ENCODE measurements at places on chromosomes 6 and 20.

DNA sequence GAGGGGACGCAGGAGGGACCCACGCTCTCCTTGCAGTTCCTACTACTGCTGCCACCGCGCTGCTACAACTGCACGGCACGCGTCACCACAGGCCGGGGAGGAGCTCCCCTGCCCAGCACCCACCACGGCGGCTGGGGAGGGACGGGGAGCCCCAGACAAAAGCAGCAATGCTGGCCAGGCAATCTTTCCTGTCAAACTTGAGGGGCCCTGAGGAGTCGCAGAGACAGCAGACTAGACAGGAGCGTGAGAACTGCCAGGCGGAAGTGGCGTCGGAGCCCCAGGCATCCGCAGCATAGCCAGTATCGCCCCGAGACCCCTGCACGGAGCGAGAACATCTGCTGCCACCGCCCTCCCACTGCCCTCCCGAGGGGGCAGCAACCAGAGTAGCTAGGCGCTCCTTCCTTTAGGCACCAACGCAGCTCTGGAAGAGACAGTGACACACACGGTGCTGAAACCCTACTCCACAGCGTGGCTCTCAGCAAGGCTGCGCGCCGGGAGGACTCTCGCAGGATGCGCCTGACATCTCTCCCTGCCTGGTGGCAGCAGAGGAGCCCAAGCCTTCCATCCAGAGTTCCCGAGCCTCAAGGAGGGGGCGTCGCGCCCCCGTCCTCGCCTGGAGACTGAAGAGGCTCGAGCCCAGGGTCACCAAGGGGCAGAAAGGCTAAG lies 2.2 kb downstream of the TAF4 start:
- DNase-seq, result no peak

GRCh38 chr6:113809826-113810225 lies 47.3 kb upstream of the MARCKS start:
- DNase-seq, result no peak

DNA sequence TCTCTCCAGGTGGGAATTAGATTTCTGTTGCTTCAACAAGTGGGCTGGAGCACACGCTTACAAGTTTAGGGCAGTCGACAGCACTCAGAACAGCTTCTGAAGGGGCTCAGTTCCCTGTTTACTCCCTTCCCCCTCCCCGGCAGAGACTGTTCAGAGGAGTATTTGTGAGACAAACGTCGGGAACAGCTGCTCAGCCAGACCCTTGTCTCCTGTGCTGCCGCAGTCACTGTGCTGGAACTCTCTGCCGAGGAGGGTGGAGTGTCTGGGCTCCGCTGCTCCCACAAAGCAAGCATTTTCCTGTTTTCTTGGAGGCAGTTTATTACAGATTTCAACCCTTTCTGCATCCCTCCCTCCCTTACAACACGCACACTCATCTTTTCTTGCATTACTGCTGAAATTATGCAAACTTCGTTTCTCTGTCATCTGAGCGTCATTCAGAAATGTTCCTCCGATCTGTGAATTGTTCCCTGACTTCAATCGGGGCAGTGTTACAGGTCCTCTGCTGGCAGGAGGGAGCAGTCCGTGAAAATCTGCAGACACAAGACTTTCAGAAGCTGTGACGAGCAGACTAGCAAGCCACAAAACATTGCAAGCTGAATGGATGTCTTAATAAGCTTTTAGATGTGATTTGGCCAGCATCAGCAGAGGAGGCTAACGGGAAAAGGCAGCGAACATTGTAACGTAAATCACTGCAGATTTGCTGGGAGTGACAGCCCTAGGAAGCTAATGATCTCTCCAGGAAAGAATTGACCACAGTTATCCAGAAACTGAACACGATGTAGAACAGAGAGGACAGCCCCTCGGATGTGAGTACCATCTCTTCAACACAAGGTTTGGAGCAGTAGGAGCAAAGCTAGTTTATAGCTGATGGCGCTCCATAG lies 76.2 kb downstream of the LYRM2 start:
- DNase-seq, result peak; percentile 80

- DNase-seq, result no peak
These were observed 125.8 kb downstream of the VEGFA start for GRCh38 chr6:43895656-43896328.

GRCh38 chr6:132798869-132799538 lies 567 bp upstream of the SLC18B1 start:
- DNase-seq, result peak; percentile 72

DNA sequence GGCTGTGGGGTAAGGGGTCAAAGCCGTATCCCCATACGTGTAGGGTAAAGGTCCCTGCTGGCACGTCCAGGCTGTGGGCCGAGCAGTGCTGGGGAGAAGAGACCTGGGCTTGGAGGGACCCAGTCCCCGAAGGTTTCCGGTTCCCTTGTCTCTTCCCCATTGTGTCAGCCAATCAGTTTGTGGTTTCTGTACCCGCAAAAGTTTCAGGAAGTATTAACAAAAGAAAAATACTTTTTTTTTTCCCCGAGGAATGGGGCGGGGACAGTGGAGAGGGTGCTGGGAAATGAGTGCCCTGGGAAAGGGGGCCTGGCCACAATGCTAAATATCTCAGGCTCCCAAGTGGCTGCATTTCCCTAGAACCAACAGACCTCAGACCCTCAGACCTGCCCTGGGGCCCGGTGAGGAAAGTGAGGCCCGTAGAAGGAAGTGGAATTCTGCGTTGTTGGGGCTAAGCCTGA lies 15.2 kb upstream of the AMD1 start:
- no peak for DNase-seq

GRCh38 chr6:54846243-54846856 lies at the start of gene FAM83B:
Gene FAM83B (plus strand): TSS chr6:54846771. CDS start chr6:54870247, 23,476 bp downstream.
- no peak for DNase-seq

DNA sequence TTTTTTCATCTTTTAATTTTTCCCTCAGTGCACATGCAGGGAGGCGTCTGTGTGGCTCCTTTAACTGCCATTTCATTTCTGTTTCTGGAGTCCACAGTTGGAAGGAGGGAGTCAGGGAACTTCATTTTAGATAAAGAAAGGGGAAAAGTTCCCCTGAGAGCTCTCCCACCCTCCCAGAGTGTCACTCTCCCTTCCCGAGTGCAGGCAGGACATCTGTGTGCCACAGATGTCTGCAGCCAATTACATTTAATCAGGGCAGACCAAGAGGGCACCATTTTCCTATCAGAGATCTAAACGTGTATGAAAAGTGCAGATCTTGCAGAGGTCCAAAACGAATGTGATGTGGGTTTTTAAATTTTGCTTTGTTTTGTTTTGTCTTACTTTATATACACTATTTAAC lies 96.6 kb downstream of the PXDC1 start:
- peak; percentile 84 for DNase-seq

DNA sequence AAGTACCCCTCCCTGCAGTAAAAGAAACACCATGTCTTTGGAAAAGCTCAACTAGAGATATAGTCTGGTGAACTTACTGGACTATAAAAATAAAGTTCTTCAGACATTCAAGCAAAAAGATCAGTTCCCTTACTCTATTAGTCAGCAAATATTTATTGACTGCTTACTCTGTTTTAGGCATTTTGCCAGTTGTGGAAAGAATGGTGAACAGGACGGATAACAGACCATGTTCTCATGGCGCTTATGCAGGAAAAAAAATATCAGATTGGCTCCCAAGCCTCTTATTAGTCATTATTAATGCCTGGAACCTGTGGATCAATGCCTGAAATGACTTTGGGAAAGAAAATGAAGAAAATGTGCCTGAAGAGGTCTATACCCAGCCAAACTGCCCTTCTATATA lies 282.2 kb upstream of the EPHA7 start:
- no peak for DNase-seq

DNA sequence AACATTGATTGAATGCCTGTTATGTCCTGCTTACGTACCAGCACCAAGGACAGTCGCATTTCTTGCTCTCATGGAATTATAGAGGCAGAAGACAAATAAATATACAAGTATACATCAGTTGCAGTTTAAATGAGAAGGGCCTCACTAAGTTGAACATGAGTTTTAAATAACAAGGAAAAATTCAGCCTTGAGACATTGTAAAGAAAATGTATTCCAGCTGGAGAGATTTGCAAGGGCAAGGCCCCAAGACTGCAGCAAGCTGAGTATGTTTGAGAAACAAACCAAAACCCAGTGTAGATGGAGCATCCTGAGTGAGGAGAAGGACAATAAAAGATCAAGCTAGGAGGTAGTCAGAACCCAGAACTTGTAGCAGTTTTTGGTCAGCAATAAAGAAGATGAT lies 123.2 kb upstream of the BMP5 start:
- DNase-seq, result no peak

DNA sequence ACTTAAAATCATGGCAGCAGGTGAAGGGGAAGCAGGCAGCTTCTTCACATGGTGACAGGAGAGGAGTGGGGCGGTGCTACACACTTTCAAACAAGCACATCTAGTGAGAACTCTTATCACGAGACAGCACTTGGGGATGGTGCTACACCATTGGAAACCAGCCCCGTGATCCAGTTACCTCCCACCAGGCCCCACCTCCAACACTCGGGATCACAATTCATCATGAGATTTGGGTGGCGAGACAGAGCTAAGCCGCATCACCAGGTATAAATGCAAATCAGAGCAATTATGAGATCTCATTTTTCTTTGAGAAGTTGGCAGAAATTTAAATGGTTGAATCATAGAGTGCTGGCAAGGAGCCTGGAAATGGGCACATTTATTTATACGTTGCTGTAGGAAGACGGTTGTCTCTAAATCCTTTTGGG lies 31.4 kb downstream of the IGF2R start:
- no peak for DNase-seq

DNA sequence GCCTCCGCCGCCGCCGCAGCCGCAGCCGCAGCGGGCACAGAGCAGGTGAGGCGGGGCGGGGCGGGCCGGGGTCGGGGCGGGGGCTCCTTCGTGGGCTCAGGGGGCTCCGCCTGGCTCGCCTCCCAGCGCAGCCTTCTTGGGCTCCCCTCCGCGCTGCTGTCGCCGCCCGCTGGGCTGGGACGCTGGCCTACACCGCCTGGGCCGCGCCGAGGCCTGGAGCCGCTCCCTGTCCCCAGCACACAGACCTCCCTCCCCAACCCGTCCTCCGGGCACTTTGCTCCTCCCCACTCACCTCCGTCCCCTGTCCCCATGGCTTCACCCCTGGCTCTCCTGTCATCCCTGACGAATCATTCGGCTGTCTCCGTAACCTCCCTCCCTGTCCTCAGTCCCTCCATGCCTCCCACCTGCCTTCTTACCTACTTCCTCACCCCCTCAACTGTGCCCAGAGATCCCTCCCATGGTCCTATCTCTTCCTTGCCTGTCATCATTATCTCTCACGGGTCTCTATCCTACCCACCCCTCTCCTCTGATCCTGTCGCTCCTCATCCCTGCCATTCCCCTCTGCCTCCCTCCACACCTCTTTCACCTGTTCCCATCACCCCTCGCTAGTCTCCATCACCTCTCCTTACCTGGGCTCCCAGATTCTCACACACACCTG lies 512 bp downstream of the TTBK1 start:
- no peak for DNase-seq

- no peak for DNase-seq
These were observed 7.9 kb upstream of the GPRC6A start for GRCh38 chr6:116836606-116837342.

- peak; percentile 5 for DNase-seq
These were observed 2.4 kb upstream of the GPX5 start for GRCh38 chr6:28523241-28523622.

DNA sequence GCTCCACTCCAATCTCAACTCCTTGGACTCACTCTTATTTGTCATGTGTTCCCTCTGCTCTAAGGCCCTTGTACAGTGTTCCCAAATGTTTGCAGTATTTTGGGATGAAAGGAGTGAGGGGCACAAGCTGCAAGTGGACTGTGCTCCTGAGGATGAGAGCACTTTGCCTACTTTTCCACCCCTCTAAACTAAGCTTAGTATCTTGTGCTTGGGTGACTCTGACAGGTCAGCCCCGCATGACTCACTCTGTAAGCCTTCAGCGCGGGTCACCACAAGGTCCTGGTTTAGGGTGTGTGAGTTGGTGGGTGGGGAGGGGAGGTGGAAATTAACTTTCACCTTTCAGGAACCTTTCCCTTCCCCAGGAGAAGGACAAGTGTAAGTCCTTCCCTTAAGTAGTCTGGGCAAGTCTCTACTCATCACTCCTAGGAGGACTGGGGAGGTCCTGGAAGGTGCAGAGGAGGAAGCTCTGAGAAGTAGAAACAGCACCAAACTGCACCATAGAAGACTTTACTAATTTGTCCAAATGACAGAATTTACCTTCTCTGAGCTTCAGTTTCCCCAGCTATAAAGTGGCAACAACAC lies 68.8 kb upstream of the EPB41L1 start:
- no peak for DNase-seq

GRCh38 chr20:37803438-37804307 lies 99.3 kb upstream of the VSTM2L start:
- no peak for DNase-seq

- no peak for DNase-seq
These were observed 205.9 kb downstream of the CLVS2 start for GRCh38 chr6:123201869-123202372.

DNA sequence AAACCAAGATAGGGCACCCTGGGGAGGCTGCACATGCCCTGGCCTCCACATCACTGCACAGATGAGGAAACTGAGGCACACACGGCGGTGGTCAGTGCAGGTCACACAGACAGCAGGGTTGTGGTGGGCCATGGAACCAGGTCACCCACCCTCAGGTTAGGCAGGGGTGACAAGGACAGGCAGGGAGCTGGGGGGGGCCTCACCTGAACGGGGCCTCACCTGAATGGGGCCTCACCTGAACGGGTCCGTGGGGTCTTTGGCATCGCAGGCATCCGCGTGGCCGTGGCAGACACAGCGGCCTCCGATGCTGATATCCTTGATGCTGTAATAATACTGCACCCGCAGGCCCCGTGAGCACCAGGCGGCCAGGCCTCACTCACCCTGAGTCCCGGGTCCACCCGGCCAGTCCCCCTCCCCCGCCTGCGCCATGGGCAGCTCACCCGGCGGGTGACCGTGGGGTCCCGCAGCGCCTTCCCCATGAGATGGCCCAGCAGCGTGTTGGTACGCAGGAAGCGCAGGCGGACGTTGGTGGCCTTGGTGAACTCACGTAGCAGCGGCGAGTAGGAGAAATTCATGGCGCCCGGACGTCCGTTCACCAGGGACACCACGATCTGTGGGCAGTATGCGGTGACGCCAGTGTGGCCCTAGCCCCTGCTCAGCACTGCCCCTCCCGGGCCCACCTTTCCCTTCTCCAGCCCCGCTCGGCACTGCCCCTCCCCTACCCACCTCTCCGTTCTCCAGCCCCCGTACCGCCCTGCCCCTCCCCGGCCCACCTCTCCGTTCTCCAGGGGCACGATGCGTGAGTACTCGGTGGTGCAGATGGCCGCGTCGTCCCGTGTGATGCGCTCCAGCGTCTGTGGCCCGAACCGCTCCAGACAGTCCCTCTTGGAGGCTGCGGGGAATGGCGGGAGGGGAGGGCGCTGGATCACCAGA lies 15.4 kb downstream of the LAMA5 start:
- DNase-seq, result no peak
